Activated CD4-positive, alpha-beta T cell treated with anti-CD3 and anti-CD28 coated beads, Interleukin-2, amount 50 U/mL, for 4 hours (primary cell): ENCODE measurements at places on chromosomes 5 and 9.

DNA sequence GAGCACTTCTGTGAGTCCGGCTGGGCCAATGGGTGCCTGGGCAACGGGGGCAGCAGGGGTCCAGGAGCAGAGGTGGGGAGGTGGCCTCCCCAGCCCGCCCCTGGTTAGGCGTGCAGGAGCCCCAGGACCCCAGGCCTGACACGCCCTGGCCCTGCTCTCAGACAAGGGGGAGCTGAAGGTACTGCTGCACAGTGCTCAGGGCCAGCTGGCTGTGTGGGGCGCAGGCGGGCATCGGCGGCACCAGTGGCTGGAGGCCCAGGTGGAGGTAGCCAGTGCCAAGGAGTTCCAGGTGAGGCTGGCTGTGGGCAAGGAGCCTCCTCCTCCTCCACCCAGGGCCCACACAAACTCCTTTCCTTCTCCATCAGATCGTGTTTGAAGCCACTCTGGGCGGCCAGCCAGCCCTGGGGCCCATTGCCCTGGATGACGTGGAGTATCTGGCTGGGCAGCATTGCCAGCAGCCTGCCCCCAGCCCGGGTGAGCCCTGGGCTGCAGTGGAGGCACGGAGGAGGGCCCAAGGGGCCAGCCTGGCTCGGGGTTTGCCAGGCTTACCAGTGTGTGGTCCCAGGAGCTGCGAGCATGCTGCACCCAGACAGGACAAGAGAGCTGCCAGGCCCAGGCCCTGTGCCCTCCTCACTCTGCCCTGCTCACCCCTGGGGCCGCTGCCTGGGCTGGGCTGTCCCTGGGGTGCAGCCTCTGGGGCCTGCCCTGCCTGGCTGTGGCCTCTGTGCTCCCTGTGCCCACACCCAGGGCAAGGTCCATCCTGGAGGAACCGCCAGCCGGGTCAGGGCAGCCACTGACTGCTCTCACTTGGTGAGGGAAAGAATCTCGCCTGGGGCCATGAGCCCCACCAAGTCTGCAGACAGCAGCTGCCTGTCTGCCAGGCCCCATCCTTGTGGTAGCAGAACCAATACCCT is 7.0 kb downstream of the MAMDC4 start:
- DNase-seq = no peak

GRCh38 chr9:135864447-135865049 is 42.8 kb downstream of the CAMSAP1 start:
- DNase-seq = peak; percentile 83

GRCh38 chr9:37953775-37954437 is 50.0 kb upstream of the SLC25A51 start:
- DNase-seq = peak; percentile 3

- DNase-seq = no peak
Observed at GRCh38 chr9:98539954-98540353, 168.8 kb downstream of the GABBR2 start.

DNA sequence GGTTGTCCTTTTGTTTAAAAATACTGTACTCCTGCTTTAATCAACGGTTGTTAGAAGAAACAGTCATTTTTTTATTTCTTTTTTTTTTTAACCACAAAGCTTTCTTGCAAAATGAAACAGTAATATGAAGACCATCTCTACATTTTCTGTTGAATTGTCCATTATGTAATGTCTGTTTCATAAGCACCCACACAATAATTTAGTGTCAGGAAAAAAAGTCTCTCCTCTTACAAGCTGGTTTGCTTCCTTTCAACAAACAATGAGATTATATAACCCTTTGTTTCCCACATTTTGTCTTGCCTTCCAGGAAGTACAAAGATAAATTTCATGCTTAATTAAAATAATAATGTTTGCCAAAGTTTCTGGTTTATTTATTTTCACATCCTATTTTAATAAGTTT is 16.7 kb downstream of the CTNNAL1 start:
- no peak for DNase-seq

- DNase-seq = no peak
Observed at GRCh38 chr9:92480291-92480771, 2.0 kb downstream of the ASPN start.

GRCh38 chr9:79929285-79929684 is 357.5 kb downstream of the TLE4 start:
- no peak for DNase-seq

GRCh38 chr5:10762776-10763500 is 1.9 kb upstream of the DAP start:
- no peak for DNase-seq

DNA sequence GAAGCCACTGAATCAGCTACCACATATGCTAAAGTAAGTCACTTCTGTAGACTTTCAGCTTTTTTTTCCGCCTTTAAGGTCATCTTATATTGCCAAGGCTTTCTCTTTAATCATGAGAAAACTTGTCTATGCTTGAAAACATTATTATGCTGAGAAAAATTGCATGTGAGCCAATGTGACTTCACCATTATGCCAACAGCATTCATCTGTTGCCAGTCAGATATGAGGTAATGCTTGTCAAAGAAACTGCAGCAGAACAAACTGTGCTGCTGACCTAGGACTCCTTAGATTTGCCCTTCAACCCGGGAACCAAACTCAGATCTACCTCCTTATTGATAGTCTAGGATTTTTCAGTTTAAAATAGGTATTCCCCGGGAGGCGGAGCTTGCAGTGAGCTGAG is 34.3 kb downstream of the SLC44A1 start:
- no peak for DNase-seq

GRCh38 chr5:141809380-141810096 is 68.7 kb downstream of the PCDH1 start:
- DNase-seq = no peak

DNA sequence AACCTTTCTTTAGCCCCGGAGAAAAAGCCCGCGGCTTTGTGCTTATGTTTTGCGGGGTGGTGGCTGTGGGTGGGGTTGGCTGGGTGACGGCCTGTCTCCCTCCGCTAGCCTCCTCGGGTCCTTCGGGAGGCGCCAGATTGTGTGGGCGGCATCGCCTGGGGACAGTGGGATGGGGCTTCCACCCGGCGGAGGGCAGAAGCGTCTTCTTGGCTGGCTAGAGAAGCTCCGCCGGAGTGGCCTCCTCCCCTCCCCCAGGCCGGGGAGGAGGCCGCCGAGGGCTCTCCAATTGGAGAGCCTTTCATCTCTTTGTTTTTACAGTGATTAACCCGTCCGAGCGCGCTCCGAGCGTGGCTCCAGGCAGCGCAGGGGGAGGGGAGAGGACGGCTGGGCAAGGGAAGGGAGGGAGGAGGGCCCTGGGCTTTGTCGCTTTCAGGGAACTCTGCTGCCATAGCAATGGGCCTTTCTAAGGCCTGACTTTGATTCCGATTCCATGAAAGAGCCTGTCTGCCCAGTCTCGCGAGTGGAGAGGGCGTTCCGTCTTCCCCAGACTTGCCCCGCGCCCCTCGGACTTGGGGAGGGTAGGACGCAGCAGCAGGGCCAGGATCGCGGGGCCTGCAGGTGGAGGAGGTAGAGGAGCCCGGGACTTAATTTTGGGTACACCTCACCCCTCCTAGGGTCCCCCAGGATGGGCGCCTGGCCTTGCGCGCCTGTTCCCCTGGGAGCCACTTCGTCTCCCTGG is 36.7 kb upstream of the TIFAB start:
- DNase-seq = no peak

DNA sequence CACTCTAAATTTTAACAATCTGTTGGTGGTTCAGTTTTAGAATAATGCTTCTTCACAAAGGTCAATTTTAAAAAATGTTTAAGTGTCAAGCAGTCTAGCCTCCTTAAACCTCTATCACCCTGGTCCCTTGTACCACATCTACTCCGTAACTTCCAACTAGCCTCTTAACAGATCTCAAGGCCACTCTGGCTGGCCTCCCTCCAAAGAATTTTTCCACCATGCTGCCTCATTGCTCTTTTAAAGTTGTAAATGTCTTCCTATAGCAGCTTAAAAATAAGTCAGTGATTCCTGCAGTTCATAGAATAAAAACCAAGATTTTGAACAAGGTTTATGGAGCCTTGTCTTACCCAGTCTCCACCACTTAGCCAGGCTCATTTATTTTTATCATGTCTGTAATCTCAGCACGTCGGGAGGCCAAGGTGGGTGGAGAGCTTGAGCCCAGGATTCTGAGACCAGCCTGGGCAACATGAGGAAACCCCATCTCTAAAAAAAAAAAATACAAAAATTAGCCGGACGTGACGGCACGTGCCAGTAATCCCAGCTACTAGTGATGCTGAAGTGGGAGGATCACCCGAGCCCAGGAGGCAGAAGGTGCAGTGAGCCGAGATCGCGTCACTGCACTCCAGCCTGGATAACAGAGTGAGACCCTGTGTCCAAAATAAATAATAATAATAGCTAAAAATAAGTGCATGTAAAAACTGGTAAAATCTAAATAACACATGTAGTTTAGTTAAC is 924.9 kb upstream of the DMAC1 start:
- no peak for DNase-seq

DNA sequence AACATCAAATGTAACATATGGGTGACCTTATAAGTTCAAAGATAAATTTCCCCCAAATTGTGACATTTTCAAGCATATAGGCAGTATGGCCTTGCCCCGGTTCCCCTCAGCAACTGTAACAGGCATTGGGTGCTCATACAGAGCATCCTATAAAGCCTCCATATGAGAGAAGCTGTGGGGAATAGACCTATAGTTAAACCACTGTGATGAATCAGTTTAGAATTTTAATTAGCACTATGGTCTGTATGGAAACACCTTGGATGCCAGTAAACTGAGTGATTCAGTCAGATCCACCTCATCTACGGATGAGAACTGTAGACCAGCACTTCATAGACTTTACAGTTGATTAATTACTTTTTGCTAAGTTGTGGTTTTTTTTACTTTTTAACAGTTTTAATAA is 79.4 kb downstream of the ERCC6L2 start:
- DNase-seq = no peak
